Stimulated activated CD8-positive, alpha-beta memory T cell treated with anti-CD3 and anti-CD28 coated beads, Interleukin-4, amount 100 ng/mL, for 48 hours (primary cell): ENCODE measurements at places on chromosomes 7 and 10.
A peak's percentile ranks its signal among the peaks of the same experiment; 100 is the strongest.

DNA sequence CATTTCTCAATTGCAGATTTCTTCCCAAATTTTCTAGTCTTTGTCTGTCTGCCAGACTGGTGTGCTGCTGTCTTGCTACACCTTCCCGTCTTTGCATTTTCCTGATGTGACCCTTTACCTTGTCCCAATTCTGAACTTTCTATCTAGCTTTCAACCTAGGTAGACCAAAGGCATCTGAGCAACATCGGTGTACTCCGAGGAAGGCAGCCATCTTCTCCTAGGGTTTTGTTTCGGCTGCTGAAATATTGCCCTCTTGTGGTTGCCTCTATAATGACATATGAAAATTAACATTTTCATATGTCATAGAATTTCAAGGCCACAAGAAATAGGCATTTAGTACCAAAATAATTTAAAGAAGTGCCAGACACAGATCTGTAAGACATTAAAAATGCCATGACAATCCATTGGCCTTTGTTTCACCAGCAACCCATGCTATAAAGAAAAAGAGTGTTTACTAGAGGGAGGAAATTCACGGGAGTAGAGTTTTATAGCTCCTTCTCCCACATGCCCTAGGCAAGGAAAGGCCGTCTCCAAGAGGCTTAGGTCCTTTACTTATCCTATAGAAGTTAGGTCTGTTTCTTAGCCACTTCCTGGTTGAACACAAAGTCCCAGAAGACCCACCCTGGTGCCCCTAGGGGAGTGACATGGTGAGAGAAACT, 23.4 kb downstream of the OR9A2 start:
- no peak for DNase-seq

- no peak for DNase-seq
Measured at GRCh38 chr7:153902862-153903261, 149.3 kb upstream of the DPP6 start.

GRCh38 chr10:116324951-116325635, 845 bp downstream of the CCDC172 start:
- no peak for DNase-seq

DNA sequence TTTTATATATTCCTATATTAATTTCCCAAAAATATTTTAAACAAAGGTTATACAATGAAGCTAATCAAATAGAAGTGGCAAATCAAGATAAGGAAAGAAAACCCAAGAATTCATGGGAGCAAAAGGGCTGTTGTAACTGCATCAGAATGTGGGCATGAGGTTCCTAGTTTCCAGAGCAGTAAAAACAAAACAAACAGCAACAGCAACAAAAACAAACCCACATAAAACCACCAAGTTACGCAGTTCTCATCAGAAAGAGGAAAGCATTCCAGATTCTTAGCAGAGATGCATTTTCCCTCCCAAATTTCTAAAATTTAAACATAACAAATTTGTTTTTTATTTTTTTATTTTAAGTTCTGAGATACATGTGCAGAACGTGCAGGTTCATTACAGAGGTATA, 34.8 kb upstream of the MSMB start:
- no peak for DNase-seq

- no peak for DNase-seq
Measured at GRCh38 chr10:32971536-32972091, 13.6 kb upstream of the ITGB1 start.

- DNase-seq: no peak
Measured at GRCh38 chr7:124908259-124908658, 21.4 kb downstream of the POT1 start.

DNA sequence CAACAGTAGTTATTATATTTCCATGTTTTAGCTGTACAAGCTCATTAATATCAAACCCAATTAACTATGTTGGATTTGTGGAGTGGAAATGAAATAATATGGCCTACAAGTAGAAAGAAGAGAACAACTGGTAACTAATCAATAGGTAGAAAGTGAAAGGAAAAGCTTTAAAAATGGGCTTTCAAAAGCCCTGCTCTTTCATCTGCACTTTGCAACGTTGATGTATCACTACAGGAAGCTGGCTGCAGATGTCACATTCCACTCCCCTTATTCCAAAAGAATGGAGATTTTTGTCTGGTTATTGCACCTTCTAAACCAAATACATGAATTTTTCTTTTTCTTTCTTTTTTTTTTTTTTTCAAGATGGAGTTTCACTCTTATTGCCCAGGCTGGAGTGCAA, 11.7 kb upstream of the MKI67 start:
- DNase-seq: no peak

- no peak for DNase-seq
Measured at GRCh38 chr7:85023066-85023712, 163.7 kb downstream of the SEMA3D start.

DNA sequence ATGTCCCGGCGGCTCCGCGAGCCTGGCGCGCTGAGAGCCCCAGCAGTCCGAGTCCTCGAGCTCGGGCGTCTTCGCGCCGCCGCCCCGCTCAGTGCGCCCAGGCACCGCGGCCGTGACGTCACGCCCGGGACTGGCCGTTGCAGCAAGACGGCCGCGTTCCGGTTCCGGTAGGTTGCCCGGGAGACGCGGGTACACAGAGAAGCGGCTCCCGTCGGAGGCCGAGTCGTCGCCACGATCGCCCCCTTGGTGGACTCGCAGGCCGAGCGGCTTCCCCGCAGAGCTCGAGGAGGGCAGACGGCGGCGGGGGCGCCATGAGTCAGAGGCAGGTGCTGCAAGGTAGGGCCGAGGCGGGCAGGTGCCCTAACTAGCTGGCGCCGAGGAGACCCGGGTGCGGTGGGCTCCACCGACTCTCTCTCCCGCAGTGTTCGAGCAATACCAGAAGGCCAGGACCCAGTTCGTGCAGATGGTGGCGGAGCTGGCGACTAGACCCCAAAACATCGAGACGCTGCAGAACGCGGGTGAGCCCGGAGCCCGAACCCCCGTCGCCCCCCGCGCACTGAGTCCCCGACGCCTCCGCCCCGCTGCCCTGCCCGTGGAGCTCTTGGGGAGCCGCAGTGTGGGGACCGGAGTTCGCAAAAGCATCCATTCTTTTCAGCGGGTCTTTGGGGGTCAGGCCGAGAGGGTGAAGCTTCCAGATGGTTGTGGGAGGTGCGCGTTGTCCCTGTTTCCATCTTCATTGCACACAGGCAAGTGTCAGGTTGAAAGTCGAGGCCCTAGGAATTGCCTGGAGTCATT, at the start of gene SPAG6:
TSS of gene SPAG6 (plus strand) at position 196 of the 795 bp plus-strand sequence. CDS start at position 312, 116 bp downstream.
- DNase-seq: peak; percentile 73

- DNase-seq: no peak
Measured at GRCh38 chr10:120657371-120657770, 193.8 kb upstream of the WDR11 start.

- no peak for DNase-seq
Measured at GRCh38 chr10:28199941-28200340, 102.9 kb downstream of the MPP7 start.

- DNase-seq: no peak
Measured at GRCh38 chr10:11193001-11193551, 175.4 kb downstream of the CELF2 start.

GRCh38 chr7:18289788-18290187, 205.8 kb upstream of the HDAC9 start:
- no peak for DNase-seq

GRCh38 chr10:200405-200804, 65.2 kb downstream of the ZMYND11 start:
- DNase-seq: no peak

DNA sequence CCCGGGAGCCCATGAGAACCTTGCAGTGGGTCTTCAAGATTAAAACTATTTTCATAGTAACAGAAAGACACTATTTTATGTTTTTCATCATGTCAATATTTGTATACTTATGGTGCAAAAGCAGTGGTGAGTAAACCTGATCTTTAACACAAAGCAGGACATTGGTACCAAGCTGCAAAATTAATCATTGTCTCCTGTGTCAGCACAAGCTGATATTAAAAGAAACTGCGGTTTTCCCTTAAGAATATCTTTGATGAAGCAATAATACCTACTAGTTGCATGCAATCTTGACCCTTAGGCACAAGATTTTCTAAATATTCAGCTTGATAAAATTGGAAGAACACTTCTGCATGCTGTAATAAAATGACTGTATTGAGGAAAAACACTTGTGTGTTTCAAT, 121.7 kb downstream of the MDFIC start:
- no peak for DNase-seq

- no peak for DNase-seq
Measured at GRCh38 chr7:155576416-155576815, 30.1 kb upstream of the CNPY1 start.

- DNase-seq: peak; percentile 50
Measured at GRCh38 chr10:24882047-24882698, 70.2 kb downstream of the PRTFDC1 start.

DNA sequence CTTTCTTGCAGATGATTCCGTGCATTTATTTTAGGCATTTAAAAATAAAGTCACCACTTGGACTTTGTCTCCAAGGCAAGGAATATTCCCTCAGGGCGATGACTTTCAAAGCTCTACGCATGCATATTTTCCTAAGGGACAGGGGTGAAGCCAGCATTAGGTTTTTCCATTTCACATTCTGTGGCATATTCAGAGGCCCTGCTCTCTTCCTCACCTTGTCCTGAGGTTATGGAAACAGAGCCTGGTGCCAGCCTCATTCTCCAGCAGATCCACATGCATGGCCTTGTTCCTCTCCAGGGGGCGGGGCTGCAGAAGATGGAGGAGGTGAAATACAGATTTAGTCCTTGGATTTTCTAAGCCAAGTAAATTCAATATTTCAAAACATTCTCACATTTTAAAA, 11.6 kb upstream of the LYZL1 start:
- no peak for DNase-seq

DNA sequence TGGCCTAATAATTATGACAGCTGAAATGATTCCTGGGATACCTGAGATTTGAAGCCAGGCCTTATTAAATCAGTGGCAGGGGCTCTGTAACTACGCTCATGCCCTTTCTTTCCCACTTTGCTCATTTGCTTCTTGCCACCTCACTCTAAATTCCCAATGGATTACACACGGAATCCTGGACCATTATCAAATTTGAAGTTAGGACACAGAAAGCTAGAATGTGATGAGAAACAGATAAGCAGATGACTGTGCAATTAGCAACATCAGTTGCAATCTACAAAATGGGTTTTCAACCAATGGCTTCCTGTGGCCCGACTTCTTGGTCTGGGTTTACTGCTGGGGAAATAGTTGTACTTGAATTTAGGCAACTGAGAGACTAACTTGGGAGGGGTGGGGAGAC, 374.3 kb downstream of the INHBA start:
- no peak for DNase-seq

DNA sequence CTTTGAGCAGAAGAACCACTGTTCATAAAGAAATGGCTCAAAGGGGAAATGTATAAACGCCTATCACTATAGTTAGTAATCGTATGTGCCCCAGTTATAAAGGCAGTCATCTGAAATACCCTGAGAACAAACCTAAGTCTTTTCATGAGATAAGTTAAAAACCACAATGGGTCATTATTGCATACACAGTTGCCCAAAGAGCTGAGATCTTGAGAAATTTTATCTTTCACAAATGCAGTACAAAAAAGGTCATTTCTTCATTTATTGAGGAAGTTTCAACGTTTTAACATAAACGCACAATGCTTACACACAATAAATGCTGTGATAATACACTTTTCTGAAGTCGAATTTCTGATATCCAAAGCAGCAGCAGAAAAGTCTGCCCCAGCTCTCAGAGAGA, 114.4 kb downstream of the MICU1 start:
- no peak for DNase-seq

DNA sequence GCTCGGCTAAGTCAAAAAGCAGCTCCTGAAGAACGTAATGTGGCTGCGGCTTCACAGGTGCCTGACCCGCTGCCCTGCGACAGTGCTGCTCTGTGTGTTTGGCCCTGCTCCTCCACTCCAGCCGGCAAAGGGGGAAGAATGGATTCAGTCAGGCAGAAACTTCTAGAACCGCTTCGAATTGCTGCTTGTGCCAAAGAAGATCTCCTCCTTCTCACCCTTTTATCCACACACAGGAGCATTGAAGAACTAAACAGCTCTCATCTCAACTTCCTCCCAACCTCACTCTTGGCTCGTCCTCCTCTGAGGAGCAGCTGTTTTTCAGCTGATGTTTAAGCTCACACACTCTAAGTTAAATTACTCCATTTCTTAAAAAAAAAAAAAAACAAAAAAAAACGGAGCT, 651.4 kb downstream of the INHBA start:
- DNase-seq: no peak

DNA sequence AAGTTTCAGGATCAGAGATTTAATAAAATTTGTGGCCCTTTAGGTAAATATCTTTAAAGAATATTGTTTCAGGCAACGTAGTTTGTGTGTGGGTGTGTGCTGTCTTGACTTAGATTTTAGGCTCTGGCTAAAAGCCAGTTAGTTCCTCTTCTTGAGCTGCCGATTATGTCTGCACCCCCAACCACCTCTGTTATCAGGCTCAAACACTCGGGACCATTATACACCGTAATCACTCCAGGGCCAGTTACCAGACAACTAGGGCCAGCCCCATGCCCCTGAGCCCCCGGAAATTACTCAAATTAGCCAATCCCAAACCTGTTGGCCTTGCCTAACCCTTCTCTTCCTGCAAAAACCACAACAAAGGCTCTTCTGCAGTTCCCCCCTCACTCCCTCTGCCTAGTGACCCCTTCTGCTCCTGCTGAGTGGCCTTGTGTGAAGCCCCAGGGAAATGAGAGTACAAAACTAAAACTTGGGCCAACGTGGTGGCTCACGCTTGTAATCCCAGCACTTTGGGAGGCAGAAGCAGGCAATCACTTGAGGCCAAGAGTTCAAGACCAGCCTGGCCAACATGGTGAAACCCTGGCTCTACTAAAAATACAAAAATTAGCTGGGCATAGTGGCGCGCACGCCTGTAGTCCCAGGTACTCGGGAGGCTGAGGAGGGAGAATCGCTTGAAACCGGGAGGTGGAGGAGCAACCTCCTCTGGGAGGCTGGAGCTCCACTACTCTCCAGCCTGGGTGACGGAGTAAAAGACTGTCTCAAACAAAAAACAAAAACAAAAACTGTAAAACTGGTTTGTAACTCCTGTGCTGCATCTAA, 9.2 kb upstream of the HNRNPF start:
- DNase-seq: peak; percentile 71
